H9 (cell line): ENCODE measurements at places on chromosomes 16 and 17. TPM values are rescaled to one million over a fixed set of nuclear protein-coding genes. Genes with fewer than 3 reads are reported as not detected.

Gene CALB2
- 0.85 and 0.97 TPM in 2 replicates for total RNA-seq

Gene RPA1
- total RNA-seq, result 215 and 220 TPM in 2 replicates

Gene OR4D1
- 0.11 and 0.15 TPM in 2 replicates for total RNA-seq

Gene ZNF646
- total RNA-seq, result 25.9 and 29.2 TPM in 2 replicates

Gene FOXJ1
- 3.7 and 4.0 TPM in 2 replicates for total RNA-seq

Gene RNF222
- total RNA-seq, result 0.07 and 0.09 TPM in 2 replicates

Gene TEDC2
- total RNA-seq, result 40.7 and 45.4 TPM in 2 replicates

Gene RAB26
- 2.4 and 3.0 TPM in 2 replicates for total RNA-seq

Gene CRISPLD2
- total RNA-seq, result 2.1 and 2.3 TPM in 2 replicates

Gene GAS7
- total RNA-seq, result 4.8 and 6.0 TPM in 2 replicates

Gene KCNH6
- total RNA-seq, result 1.6 and 2.3 TPM in 2 replicates

Gene LITAFD
- not detected in 2 replicates for total RNA-seq

Gene NTN1
- 1.2 and 1.3 TPM in 2 replicates for total RNA-seq

Gene NOTUM
- total RNA-seq, result 2.0 and 2.1 TPM in 2 replicates

Gene SLC35G6
- total RNA-seq, result not detected in 2 replicates

Gene WBP2
- total RNA-seq, result 59.2 and 63.2 TPM in 2 replicates

Gene PRSS36
- 0.66 and 0.72 TPM in 2 replicates for total RNA-seq

Gene TNFRSF17
- not detected in 2 replicates for total RNA-seq

Gene LPO
- 0.11 and 0.17 TPM in 2 replicates for total RNA-seq

Gene CSH2
- total RNA-seq, result not detected in 2 replicates

Gene KRTAP2-1
- not detected in 2 replicates for total RNA-seq

Gene TMC7
- 4.3 and 4.8 TPM in 2 replicates for total RNA-seq

Gene CPHXL2
- total RNA-seq, result not detected in 2 replicates

Gene OR1A1
- not detected in 2 replicates for total RNA-seq

Gene DNAAF1
- 0.15 TPM in 1 of 2 replicates, not detected in the other for total RNA-seq

Gene CMTR2
- total RNA-seq, result 13.6 and 15.5 TPM in 2 replicates

Gene TBC1D3H
- not detected in 2 replicates for total RNA-seq

Gene TLCD2
- 1.3 and 1.5 TPM in 2 replicates for total RNA-seq

Gene WNK4
- total RNA-seq, result 1.9 and 2.6 TPM in 2 replicates

Gene RNF43
- 0.42 and 0.72 TPM in 2 replicates for total RNA-seq

Gene MSLN
- 0.22 and 0.31 TPM in 2 replicates for total RNA-seq

Gene SLC16A13
- 6.1 and 6.8 TPM in 2 replicates for total RNA-seq

Gene NPB
- 2.1 and 2.4 TPM in 2 replicates for total RNA-seq

Gene TOX3
- 18.2 and 20.2 TPM in 2 replicates for total RNA-seq

Gene TMEM238L
- not detected in 2 replicates for total RNA-seq

Gene SCNN1G
- total RNA-seq, result 0.74 and 0.92 TPM in 2 replicates

Gene AATK
- 2.3 and 2.4 TPM in 2 replicates for total RNA-seq

Gene CES3
- total RNA-seq, result 3.4 and 3.7 TPM in 2 replicates

Gene PHAF1
- total RNA-seq, result 18.2 and 18.8 TPM in 2 replicates

Gene RCVRN
- total RNA-seq, result not detected in 2 replicates

Gene CAMKK1
- 6.4 and 6.7 TPM in 2 replicates for total RNA-seq

Gene PRAC2
- total RNA-seq, result not detected in 2 replicates

Gene TPSG1
- not detected in 2 replicates for total RNA-seq

Gene TBC1D3I
- total RNA-seq, result 0.35 TPM in 1 of 2 replicates, not detected in the other

Gene SHMT1
- total RNA-seq, result 41.8 and 42.8 TPM in 2 replicates

Gene TP53TG3C
- not detected in 2 replicates for total RNA-seq

Gene NEUROD2
- not detected in 2 replicates for total RNA-seq

Gene CCL11
- not detected in 2 replicates for total RNA-seq

Gene PIK3R5
- 1.4 and 1.7 TPM in 2 replicates for total RNA-seq
